ENCODE measurements at places on chromosomes 16 and 17.

- no peak for DNase-seq
Observed at GRCh38 chr16:73473713-73474112, 425.8 kb upstream of the ZFHX3 start.

DNA sequence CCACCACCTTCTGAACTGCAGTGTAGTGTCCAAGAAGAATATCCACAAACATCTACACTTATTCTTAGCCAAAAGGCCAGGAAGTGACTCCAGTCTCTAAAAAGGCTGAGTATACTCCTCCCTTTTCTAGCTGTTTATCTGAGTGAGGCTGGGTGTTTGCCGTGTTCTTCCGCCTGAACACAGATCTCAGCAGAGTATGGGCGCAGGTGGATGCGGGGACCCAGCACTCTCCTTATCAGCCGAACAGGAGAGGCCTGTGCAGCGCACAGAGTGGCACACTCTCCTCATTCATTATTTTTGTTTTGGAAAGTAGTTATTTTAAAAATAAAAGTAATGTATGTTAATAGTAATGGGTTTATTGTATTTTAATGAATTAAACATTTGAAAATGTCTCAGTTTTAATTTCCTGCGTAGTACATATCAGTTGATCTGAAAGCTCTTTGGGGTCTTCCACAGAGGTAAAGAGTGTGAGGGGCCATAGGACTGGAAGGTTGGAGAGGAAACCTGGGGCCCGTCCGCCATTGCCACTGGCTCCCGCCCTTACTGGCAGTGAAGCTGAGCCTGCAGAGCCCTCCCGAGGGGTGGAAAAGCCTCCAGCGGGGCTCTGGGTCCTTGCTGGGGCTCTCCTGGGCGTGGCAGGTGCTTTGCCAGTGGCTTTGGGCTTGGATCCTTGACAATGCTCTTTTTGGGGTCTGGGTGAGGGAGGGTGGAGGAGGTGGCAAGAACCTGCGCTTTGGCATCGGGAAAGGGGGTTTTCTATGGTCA is 53.8 kb downstream of the PDPK1 start:
- no peak for DNase-seq

DNA sequence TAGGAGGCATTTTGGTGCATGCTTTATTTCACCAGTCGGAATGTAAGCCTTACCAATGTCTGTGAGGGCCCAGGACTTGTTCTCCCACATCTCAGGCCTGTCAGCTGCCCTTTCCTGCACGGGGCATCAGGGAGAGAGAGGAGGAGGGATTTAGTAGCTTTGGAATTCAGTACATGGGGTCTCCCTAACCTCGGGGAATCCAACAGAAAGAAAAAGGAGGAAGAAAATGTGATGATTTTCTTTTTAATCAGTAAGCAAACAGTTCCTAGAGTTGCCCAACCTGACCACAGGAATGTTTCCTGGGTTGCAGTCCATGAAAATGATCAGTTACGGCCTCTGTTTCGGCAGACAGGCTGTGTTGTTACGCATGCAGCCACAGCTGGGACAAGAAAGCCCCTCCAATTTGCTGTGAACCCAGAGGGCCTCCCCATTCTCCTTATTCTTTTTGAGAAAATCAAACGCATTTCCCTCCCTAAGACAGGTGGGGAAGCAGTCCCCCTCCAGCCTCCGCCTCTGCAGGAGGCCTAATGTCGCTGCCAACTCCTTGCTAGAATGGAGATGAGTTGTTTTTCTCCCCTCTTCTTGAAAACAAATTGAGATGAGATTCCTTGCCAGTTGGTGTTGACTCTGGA is 53.1 kb upstream of the TANGO6 start:
- peak; percentile 50 for DNase-seq

- no peak for DNase-seq
Observed at GRCh38 chr17:16987830-16988601, 16.1 kb upstream of the TNFRSF13B start.

GRCh38 chr16:2385190-2385836 is 43.9 kb upstream of the CCNF start:
- no peak for DNase-seq

- DNase-seq, result no peak
Observed at GRCh38 chr17:82639628-82640027, 8.6 kb downstream of the WDR45B start.
